ENCODE measurements at places on chromosomes 12 and 14.

DNA sequence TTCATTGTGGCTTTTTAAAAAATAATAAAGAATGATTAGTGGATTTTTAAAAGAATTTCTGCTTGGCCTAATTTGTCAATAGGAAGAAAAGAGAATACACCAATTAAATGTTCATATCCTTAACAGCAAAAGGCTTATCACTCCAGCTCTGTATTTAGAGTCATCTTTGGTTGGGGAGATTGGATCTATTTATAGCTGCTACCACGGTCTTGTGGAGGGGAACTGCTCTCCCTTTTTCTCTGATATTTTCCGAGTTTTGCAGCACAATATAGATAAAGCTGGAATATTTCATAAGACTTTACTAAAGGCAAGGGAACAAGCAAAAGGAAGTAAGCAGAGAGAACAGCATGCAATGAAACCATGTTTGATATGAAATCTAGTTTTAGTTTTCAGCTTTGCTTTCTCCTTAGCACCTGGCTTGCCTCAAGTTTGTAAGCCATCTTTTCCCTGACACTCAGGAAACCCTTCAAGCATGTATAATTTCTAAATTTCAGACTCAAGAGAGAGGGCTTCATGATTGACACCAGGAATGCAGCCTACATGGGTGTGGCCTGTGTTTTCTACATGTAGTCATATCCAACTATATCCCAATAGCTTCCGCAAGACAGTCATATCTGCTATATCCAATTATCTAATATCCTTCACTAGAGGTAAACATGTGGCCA lies 35.2 kb downstream of the BRMS1L start:
- DNase-seq: no peak

DNA sequence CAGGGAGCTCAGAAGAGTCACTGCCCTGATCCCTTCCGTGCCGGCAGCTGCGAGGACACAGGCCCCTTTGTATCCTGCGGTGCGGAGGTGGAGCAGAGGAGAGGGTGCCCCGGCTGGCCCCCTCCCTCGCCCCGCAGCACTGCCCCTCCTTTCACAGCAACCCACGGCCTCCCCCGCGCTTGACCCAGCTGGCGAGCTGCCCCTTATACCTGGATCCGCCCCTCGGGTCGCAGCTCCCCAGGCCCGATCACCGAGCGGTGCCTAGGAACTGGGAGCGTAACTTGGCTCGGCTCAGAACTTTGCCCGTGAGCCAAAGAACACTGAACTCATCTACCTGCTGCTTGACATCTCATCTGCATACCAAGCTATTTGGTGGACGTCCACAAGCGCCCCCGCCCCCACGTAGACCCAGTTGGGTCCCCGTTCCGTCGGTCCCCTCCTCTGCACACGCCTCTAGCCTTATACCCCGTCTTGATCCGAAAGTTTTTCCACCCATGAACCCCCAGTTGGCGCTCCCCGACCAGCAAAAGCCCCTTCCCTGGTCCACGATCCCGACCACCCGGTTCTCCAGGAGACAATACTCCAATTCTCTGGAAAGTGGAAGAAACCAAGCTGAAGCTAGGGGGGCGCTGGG lies 697 bp upstream of the DNAJC14 start:
- peak; percentile 40 for DNase-seq

DNA sequence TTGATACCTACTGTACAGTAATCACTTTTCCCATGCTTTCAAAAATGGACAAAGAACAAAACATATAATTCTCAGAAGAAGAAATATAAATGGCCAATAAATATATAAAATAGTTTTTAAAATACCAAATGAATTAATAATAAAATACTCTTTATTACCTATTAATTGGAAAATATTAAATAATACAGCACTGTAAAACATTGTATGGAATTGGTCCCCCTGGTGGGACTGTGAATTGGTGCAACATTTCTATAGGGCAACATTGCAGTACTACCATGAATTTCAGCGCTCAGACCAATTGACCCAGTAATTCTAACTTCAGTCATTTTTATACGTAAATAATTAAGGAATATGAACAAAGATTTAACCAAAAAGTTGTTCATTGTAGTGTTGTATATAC lies 162.6 kb downstream of the PELI2 start:
- DNase-seq: no peak

- no peak for DNase-seq
Measured at GRCh38 chr12:7242176-7243101, 53.0 kb downstream of the PEX5 start.

DNA sequence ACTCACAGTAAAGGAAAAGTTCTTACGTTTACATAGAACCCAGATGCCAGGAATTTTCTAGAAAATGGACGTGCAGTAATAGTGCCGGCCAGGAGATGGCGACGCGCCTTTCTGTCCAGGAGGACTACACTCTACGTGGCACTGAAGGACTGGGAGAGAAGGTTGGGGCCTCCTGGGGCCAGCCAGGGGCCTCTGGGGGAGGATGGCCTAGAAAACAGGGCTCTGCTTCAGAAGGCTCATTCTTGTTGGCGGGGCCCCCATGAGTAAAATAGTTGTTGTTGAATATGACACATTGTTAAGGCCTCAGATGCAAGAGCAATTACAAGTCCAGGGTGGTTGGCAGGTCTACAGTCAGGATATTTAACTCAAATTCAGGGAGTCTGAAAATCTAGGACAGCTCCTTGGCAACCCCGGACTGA lies 120.1 kb upstream of the MAX start:
- peak; percentile 50 for DNase-seq

- no peak for DNase-seq
Measured at GRCh38 chr12:8680533-8680932, 17.3 kb upstream of the RIMKLB start.

DNA sequence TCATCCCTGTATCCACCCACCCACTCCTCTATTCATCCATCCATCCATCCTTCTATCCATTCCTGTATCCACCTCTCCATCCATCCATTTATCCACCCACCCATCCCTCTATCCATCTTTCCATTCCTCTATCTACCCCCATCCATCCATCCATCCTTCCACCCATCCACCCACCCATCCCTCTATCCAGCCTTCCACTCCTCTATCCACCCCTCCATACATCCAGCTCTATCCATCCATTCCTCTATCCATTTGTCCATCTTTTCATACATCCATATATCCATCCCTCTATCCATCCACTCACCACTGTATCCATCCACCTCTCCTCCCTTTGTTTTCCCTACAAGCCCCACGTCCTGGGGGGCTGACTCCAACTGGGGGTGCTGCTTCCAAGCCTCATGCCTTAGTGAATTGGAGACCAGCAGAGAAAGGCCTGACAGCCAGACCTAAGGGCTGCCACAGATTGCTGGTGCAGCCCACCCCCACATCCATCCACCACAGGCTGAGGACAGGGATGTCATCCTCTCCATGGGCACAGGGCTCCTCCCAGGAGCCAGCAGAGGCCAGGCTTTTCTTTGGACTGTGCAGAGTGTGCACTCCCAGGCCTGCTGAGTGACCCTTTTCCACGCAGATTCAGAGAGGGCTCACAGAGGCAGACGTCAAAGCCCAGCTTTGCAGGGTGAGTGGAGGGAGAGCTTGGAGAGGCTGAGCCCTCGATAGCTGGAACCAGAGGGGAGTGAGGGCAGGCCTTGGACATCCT lies 18.9 kb upstream of the GPR132 start:
- no peak for DNase-seq

GRCh38 chr14:68632054-68632895 lies 160.6 kb downstream of the ZFP36L1 start:
- DNase-seq: no peak

- DNase-seq: peak; percentile 21
Measured at GRCh38 chr12:96578526-96579125, 89.2 kb downstream of the CFAP54 start.

- DNase-seq: no peak
Measured at GRCh38 chr12:122022393-122023338, 982 bp downstream of the BCL7A start.

GRCh38 chr12:43308776-43309175 lies 243.2 kb downstream of the ADAMTS20 start:
- no peak for DNase-seq

DNA sequence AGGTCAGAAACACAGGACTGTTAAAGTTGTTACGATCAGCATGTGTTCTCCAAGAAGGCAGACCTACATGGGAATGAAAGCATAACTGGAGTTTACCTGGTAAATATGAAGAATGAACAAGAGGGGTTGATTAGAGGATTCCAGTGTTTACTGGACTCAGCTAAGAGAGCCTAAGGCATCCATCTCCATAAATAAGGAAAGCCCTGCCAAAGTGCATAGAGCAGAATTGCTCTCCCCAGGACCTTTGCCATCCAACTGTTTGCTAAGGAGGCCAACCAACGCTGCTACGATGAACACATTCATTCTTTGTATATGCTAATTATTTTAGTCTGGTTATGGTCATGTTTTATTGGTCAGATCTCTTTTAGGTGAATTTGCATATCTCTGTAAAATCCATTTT lies 17.1 kb upstream of the PAWR start:
- DNase-seq: peak; percentile 55

- no peak for DNase-seq
Measured at GRCh38 chr12:129873833-129874208, 30.0 kb downstream of the TMEM132D start.
